ENCODE measurements at places on chromosomes 7 and 10.

- DNase-seq: no peak
These were observed 212.1 kb upstream of the KCND2 start for GRCh38 chr7:120060875-120061274.

DNA sequence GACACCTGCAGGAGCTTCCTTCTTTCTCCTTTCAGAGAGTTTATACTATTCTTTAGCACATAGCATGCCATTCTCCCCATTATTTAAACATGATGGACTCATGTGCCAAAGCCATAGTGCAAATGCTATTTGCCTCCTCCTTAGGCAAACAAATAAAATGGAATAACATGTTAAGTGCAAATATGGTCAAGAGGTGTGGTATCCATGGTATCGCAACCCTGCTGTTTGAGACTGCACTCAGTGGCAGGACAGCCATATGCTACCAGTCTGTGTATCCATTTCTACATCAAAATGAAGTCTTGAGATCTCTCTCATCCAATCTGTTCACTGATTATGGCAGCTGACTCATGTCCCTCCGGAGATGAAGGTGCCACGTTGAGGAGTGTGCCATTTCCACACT is 22.8 kb downstream of the HEPACAM2 start:
- no peak for DNase-seq

DNA sequence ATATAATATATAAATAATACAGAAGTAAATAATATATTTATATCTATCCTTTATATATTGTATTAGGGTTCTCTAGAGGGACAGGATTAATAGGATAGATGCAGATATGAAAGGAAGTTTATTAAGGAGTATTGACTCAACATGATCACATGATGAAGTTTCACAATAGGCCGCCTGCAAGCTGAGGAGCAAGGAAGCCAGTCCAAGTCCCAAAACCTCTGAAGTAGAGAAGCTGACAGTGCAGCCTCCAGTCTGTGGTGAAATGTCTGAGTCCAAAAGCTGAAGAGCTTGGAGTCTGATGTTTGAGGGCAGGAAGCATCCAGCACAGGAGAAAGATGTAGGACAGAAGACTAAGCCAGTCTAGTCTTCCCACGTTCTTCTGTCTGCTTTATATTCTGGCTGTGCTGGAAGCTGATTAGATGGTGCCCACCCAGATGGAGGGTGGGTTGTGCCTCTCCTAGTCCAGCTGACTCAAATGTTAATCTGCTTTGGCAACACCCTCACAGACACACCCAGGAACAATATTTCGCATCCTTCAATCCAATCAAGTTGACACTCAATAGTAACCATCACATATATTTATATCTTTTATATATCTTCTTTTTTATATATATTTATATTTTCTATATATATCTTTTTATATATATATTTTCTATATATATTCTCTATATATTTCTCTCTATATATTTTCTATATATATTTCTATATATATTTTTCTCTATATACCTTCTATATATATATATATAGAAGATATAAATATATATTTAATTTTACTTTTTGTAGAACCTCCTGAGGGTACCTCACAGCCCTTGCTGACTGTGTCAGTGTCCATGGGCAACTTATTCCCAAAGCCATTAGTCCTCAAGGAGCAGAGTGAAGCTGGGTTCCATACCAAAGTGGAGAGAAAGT is 24.6 kb upstream of the AKR1B10 start:
- DNase-seq: no peak

DNA sequence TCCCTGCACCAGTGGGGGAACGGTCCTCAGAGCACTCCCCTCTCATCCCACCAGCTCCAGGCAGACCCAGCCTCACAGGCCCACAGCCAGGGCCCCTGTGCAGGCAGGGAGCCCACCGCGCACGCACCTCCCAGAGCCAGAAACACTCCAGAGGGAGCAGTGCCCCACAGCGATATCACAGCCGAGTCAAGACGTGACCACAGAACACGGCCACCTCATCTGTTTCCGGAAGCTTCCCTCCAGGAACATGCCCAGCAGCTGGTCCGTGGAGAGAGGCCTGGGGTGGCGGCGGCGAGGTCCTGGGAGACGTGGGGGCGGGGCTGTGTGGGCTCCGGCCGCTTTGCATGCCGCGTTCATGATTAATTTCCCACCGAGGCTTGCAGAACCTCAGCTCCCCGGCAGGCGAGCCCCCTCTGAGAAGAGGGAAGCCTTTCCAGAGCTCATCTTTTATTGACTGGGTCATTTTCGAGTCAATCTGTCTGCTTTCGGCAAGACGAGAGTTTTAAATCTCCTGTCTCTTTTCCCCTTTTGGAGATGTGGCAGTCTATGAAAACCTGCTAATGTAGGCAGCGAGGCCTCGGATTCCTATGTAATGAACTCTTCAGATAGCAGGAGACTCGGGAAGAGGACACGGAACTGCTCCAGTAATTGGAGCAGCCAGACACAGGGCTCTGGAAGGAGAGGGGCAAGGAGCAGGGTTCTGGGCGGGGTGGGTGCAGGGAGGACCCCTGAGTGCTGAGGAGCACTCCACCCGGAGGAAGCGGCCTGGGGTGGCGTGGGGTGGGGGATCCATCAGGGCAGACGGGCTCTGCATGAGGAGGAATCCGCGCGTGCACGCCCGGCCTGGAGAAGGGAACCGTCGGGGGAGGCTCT is 242.8 kb downstream of the ELFN1 start:
- no peak for DNase-seq

DNA sequence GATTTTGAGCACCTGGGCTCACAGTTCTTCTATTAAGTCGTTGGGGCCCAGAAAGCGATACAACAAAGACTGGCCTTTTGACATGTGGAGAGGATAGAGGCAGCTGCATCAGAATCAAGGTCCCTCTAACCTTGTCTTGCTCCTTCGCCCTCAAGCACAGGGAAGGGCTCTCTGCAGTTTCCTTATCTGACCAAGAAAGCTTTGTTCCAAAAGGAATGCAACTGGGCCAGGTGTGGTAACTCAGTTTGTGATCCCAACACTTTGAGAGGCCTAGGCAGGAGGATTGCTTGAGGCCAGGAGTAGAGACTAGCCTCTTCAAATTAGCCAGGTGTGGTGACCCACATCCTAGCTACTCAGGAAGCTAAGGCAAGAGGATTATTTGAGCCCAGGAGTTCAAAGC is 32.2 kb downstream of the SVOPL start:
- DNase-seq: no peak

- DNase-seq: no peak
These were observed 8.8 kb upstream of the SLC13A4 start for GRCh38 chr7:135736586-135737305.

DNA sequence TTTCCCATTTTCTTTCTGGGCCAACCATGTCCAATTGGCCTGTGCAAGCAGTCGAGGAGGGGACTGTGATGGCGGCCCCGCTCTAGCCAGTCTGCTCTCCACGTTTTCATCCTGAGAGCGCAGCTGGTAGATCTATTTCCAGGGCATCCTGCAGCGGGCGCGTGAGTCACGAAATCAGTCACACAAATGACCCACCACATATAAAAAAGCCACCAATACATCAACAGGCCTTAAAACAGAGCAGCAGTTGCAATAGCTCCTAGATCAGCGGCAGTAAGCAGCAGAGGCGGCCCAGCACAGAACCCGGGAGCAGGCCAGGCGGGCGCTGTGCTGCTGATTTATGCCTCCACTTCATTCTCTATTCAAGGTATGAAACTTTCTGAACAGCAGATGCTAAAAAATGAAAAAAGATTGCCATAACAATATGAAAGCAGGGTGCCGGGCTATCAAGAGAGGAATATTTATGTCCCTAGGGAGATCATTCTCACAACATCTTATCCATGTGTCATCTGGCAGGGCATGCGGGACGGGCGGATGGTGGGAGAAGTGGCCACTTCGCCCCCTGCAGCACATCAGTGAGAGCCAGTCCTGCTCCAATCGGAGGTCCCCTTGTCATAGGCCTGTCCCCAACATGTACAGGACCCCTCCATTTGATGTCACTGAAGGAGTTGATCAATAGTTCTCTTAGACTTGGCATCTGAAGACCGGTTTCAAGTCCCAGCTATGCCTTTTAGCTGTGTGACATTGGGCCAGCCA is 98.0 kb upstream of the GPR26 start:
- DNase-seq: no peak

DNA sequence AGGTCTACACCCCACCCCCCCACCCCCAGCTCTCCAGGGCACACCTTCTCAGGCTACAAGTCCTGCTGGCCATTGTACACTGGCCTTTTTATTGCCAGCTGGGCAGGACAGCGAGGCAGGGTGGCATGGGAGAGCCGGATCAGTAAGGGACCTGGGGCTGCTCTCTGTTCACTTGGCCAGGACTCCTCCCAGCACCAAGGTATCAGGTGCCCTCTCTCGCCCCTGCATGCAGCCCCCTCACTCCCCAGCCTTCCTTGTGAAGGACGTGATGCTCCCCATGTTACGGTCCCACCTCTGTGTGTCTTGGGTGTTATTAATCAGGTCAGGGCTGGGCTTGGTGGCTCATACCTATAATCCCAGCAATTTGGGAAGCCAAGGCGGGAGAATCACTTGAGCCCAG is 26.3 kb downstream of the PODXL start:
- DNase-seq: no peak

DNA sequence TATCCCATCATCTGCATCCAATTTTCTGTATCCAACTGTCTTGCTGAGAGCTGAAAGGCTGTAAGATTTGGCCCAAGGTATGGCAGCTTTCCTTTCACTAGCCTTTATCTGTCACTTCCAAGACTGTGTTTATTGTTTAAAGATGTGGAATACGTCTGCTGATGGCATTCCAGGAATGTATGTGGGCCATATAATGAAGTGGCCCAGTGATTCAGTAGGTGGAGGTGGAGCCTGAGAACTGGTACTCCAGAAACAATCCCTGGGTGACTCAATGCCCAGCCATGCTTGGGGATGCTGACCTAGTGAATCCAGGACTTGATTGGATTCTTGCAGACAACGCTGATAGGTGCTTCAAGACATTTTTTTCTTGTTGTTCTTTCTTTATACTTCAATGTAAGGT is 13.5 kb downstream of the NEUROD6 start:
- no peak for DNase-seq

- DNase-seq: no peak
These were observed 153.8 kb upstream of the HABP2 start for GRCh38 chr10:113399065-113399464.

DNA sequence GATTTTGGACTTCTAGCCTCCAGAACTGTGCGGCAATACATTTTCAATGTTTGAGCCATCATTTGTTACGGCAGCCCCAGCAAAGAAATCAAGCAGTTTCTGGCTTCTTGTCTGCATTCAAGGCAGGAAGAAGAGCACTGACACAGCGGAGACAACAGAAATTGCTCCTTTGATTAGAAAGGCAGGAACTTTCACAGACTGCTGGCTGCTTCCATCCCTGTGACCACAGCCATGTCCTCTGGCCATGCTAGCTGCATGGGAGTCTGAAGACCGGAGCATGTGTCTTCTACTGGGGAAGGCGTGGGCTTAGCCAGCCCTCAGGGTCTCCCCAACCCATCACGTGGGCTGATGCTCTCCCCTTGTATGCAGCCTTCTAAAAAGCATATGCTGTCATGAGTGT is 19.1 kb downstream of the C10orf71 start:
- DNase-seq: no peak

- DNase-seq: no peak
These were observed 30.7 kb upstream of the RBM20 start for GRCh38 chr10:110613341-110613995.

DNA sequence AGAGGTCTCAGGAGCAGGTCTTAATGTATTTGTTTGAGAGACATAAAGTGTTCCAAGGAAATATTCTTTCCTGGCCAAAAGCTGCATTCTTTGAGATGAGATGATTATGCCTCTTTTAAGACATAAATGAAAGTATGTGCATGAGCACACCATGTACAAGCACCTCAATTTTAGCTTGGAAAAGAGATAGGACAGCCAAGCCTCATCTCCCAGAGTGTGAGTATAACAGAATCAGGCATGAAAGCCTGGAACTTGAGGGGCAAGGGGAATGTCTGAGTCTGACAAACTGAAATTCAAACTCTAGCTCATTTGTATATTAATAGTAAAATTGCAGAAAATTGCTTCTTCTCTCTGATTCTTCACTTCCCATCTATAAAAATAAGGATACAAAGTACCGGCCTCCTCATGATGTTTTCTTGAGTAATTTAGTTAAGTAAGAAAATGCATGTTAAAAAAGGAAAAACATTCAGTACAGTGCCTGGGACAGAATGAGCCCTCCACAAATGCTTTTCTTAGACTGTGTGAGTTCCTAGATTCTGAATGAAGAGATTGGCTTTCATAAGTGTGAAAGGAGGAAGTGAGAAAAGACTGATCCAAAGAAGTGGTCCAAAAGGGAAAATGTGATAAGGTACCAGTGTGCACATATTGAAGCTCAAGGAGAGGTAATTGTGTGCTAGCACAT is 1260.9 kb upstream of the SORCS1 start:
- DNase-seq: no peak

GRCh38 chr7:144735505-144736276 is 100.2 kb downstream of the TPK1 start:
- no peak for DNase-seq

GRCh38 chr10:97546456-97547270 is 25.9 kb upstream of the ANKRD2 start:
- DNase-seq: no peak

Measured in Panc1 (cell line).